ENCODE measurements at places on chromosomes 13 and 19.
A peak's percentile ranks its signal among the peaks of the same experiment; 100 is the strongest.

GRCh38 chr19:1833540-1833939 lies 14.7 kb downstream of the REXO1 start:
- no peak for DNase-seq

DNA sequence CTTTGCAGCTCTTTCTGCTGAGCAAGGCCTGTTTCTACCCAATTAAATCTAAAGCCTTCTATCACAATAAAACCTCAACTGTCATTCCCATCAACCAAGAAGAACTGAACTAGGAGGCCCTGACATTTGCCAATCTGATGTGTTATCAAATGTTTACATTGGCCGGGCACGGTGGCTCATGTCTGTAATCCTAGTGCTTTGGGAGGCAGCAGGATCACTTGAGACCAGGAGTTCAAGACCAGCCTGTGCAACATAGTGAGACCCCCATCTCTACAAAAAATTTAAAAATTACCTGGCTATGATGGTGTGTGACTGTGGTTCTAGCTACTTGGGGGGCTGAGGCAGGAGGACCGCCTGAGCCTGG lies 2.8 kb upstream of the FBXO17 start:
- DNase-seq: no peak

GRCh38 chr19:43406297-43406696 lies 8.4 kb upstream of the TEX101 start:
- no peak for DNase-seq

DNA sequence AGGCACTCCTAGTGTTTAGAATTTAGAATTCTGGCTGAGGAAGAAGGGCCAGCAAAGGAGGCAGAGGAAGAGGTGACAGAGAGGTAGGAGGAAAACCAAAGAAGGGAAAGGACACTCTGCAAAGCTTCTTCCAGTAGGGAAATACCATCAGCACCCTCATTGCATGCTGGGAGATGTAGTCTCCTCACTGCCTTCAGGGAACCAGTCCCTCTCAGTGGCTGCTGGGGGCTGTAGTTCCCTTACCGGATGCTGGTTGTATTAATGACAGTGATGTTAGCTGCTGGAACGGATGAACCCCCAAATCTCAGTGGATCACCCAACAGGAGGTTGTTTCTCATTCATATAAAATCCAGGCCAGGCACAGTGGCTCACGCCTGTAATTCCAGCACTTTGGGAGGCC lies 10.1 kb downstream of the GRIN2D start:
- no peak for DNase-seq

- DNase-seq: no peak
Measured at GRCh38 chr13:106981051-106981450, 413.1 kb upstream of the ARGLU1 start.

- no peak for DNase-seq
Measured at GRCh38 chr13:21957833-21958232, 287.0 kb downstream of the FGF9 start.

DNA sequence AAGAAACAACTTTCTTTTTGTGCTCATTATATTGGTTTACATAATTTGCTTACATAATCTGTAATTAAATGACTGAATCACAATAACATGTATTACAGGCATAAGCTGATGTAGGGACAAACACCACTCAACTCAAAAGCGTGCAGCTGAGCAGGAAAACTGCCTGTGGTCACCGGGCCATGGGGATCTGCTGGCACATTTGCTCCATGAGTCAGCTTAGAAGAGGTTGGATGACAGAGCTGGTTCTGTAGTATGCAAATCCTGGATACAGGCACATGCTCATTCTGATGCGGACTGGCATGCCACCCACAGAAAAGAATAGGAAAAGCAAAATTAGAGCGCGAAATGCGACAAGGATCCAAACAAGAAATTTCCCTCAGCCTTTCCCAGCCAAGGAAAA lies 128.6 kb downstream of the USP12 start:
- DNase-seq: peak; percentile 77

DNA sequence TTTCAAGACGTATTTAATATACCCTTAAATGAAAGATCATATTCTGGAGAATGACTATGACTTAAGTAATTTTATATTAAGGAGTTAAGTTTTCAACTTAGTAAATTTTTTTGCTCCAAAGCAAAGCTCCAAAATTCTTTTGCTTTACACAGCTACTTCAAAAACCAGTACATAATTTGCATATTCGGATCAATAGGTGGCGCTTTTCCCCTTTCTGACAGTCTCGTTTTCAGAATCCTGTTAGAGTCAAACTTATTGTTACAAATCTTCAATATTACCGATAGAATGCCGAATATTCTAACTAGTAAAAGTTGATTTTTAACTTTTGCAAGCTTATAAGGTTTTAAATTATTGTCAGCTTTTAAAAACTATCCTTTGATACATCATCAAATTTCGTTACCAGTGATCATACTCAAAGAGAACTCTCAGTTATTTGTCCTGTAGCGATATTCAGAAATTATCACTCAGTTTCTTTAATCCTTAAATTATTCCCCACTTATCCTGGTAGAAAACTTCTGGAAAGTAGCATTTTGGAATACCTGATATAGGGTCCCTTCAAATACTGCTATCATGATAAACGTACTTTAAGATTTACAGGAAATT lies 852.7 kb upstream of the KLHL1 start:
- no peak for DNase-seq

GRCh38 chr13:108777421-108778420 lies 148.3 kb downstream of the MYO16 start:
- no peak for DNase-seq

DNA sequence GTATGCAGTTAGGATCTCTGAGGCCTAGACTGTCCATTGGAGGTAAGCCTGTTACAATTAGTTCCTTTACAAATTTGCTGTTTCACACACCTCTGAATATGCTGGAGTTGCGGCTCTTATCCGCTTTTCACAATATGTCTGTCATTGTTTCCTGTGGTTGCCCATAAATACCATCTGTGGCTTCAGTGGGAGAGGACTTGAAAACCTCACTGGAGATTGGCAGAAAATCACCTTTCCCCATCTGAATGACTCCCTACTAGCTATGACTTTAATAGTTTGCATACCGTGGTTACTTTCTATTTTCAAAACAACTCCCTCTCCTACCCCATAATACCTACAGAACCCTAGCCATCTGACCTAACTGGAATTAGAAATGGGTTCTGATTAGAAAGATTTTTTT lies 454.3 kb downstream of the PCDH17 start:
- no peak for DNase-seq

- DNase-seq: no peak
Measured at GRCh38 chr13:34416971-34417380, 525.1 kb upstream of the NBEA start.

GRCh38 chr19:10424011-10424637 lies 3.8 kb downstream of the PDE4A start:
- peak; percentile 50 for DNase-seq

DNA sequence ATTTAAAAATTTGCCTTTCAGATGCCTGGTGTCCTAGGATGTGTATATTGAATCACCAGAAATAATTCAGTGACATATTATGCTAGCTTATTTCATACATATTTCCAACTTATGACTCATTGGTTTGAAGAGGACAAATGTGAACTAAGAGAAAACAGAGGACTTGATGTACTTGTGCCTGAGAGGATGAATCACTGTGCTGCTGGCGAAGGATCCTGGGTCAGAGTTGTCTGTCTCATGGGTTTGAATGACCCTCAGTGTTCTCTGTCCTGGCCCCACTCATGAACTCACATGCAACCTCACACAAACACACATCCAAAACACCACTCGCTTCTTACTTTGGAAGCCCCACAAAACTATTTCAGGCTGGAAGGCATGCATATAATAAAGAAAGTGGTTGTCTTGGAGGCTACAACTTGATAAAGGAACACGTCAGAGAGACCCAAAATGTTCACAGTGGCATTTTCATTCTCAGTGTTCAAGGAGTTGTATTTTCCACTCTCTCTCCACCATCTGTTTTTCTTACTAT lies 129.0 kb upstream of the SPRY2 start:
- no peak for DNase-seq

GRCh38 chr13:38990693-38991092 lies at the start of gene STOML3:
Gene STOML3 (minus strand): TSS chr13:38990831. CDS start chr13:38990721, 110 bp downstream.
- no peak for DNase-seq

DNA sequence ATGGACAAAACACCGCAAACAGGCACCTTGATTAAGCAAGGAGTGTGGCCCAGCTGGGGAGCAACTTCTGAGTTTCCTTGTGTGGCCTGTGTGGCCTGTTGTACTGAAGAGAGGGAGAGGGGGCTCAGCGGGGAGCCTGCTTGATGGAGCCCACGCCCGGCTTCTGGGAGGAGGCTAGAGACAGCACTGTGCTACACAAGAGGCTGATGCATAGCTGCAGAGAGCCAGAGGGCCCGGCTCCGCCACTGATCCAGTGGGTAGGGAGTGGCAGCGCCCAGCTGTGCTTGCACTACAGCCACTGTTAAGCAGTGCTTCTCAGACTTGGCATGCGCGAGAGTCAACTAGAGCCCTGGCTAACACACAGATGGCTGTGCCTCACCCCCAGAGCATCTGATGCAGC lies 19.0 kb downstream of the LYL1 start:
- DNase-seq: no peak

GRCh38 chr13:44240611-44241145 lies 132.9 kb upstream of the SERP2 start:
- DNase-seq: no peak

GRCh38 chr13:94313321-94313910 lies 166.1 kb downstream of the DCT start:
- DNase-seq: no peak

- no peak for DNase-seq
Measured at GRCh38 chr19:33000510-33000909, 28.5 kb downstream of the FAAP24 start.

GRCh38 chr13:104954210-104954609 lies 1581.3 kb downstream of the EFNB2 start:
- DNase-seq: no peak

- DNase-seq: no peak
Measured at GRCh38 chr19:17580470-17581144, 25.2 kb downstream of the COLGALT1 start.

DNA sequence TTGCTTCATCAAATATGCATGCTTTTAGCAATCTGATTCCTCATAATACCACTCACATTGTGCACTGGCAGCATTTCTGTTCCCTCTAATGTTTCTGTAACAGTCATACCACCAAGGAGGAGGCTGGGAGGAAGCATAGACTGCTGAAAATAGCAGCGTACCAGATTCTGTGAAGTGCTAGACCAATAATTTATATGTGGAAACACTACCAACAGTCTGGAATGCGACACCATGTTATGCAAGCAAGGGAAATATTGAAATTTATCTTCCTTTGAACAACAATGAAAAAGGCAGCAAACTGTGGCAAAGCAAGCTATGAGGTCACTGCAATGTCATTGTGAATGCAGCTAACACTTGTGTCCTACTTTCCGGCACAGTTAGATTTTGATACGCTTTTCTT lies 1388.0 kb downstream of the EFNB2 start:
- DNase-seq: no peak

GRCh38 chr13:22369840-22370239 lies 699.0 kb downstream of the FGF9 start:
- DNase-seq: no peak

DNA sequence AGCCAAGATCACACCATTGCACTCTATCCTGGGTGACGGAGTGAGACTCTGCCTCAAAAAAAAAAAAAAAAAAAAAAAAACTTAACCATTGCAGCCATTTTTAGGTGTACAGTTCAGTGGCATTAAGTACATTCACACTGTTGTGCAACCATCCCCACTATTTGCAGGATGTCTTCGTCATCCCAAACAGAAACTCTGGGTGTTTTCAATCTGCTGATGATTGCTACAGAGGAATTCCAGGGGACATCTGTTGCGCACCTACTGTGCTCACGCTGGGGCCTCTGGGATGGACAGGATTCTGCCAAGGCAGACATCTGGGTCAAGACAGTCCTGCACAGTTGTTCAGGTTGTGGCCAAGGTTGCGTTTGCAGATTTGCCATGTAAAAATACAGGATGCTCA lies 2.4 kb upstream of the APOC4 start:
- no peak for DNase-seq

All from NCI-H1048 (cell line).